CD14-positive monocyte (primary cell): ENCODE measurements at places on chromosomes 5 and 9.

GRCh38 chr9:116074658-116075057, 78.9 kb upstream of the PAPPA start:
- DNase-seq, result no peak
- H3K27ac ChIP-seq, result no peak overlapping the region
- no peak overlapping the region for H3K4me3 ChIP-seq

- H3K36me3 ChIP-seq, result no peaks in the 10 kb centered on the region
- no peaks in the 10 kb centered on the region for H3K4me1 ChIP-seq
- H3K4me3 ChIP-seq, result no peak overlapping the region
- no peaks in the 10 kb centered on the region for H3K27me3 ChIP-seq
- DNase-seq, result no peak
Observed at GRCh38 chr5:84249918-84250630, 134.6 kb downstream of the EDIL3 start.

GRCh38 chr9:117825609-117826347, 121.6 kb downstream of the TLR4 start:
- peak overlapping the region; percentile 53 for H3K4me3 ChIP-seq
- no peaks in the 10 kb centered on the region for H3K27me3 ChIP-seq
- H3K27ac ChIP-seq, result peak overlapping the region; percentile 78
- peaks cover 49% of the 10 kb centered on the region for H3K4me1 ChIP-seq
- H3K36me3 ChIP-seq, result no peaks in the 10 kb centered on the region
- DNase-seq, result peak; percentile 68

DNA sequence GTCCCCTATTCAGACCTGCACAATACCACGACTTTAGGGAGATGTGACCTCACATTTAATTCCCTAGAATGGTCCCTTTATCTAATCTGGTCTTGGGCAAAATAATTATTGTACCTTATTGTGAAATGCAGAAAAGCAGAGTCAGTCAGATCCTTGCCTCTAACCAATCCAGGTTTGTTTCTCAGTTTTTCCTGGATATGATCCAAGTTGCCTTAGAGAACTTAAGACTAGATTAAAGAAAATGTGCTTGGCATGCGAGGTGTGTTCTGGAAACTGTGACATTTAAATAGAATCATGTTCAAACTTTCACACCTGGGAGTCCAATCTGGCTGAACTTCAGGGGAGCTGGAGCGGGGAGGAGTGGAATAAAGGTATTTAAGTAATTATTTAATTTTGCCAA, 696.2 kb downstream of the DNAH5 start:
- no peak for DNase-seq
- no peak overlapping the region for H3K4me3 ChIP-seq
- H3K27ac ChIP-seq, result no peak overlapping the region
- H3K36me3 ChIP-seq, result no peaks in the 10 kb centered on the region

DNA sequence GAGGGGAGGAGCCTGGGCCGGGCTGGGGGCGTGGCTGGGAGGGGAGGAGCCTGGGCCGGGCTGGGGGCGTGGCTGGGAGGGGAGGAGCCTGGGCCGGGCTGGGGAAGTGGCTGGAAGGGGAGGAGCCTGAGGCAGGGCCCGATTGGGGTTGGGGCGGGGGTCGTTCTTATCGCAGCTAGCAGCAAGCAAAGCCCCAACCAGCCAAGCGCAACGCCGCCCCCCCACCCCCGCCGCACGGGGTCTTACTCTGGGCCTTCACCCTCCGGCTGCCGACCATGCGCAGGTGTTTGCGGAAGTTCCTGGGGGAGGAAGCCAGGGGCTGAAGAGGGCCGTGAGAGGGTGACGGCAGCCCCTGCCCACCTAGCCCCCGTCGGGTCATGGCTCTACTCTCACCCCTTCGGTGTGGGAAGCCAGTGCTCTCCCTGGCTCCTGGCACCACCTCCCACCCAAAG, 5.0 kb downstream of the NSMF start:
- peak overlapping the region; percentile 83 for H3K27ac ChIP-seq
- H3K4me3 ChIP-seq, result peak overlapping the region; percentile 69
- peaks cover 70% of the 10 kb centered on the region for H3K4me1 ChIP-seq

- no peak overlapping the region for H3K4me3 ChIP-seq
- DNase-seq, result no peak
- H3K4me1 ChIP-seq, result no peaks in the 10 kb centered on the region
- H3K27me3 ChIP-seq, result no peaks in the 10 kb centered on the region
- no peaks in the 10 kb centered on the region for H3K36me3 ChIP-seq
Observed at GRCh38 chr5:129601576-129601975, 141.5 kb downstream of the ADAMTS19 start.

GRCh38 chr9:116383936-116384335, 230.3 kb downstream of the PAPPA start:
- H3K27me3 ChIP-seq, result no peaks in the 10 kb centered on the region
- H3K4me3 ChIP-seq, result no peak overlapping the region
- no peak overlapping the region for H3K27ac ChIP-seq
- no peaks in the 10 kb centered on the region for H3K36me3 ChIP-seq
- H3K4me1 ChIP-seq, result no peaks in the 10 kb centered on the region

DNA sequence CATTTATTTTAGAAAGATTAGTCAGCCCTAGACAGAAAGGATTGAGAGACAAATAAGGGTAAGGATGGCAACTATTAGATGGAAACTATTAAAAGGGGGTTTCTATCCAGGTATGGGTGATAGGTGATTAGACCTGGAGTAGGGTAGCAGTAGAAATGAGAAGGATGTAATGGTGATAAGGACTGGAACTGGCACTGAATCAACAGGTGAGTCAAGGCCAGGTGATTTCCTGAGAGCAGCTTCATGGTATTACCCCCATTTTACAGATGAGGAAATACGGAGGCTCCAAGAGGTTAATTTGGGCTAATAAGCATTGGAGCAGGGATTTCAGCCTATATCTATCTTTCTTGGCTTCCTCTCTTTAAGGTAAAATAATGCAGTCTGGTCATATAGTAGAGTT, 55.7 kb downstream of the CAST start:
- H3K4me1 ChIP-seq, result peaks cover 8% of the 10 kb centered on the region
- no peak overlapping the region for H3K4me3 ChIP-seq
- no peaks in the 10 kb centered on the region for H3K27me3 ChIP-seq
- peaks cover 65% of the 10 kb centered on the region for H3K36me3 ChIP-seq
- DNase-seq, result no peak
- H3K27ac ChIP-seq, result no peak overlapping the region

DNA sequence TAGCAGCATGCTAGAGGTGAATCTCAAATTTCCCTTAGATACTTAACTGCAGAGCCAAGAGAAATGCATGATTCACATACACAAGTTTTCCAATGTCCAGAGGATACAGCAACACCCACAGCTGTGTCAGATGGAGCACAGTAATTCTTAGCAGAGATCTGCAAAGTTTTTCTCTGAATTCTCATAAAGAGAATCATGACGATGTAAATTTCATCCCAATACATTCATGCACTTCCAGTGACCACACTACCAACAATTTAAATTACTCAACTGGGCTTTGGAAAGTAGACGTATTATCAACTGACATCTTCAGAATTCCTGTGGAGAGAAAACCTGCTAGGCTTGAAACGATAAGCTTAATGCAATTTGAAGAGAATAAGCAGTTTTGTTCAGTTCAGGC, 378.8 kb upstream of the TLE4 start:
- H3K4me1 ChIP-seq, result no peaks in the 10 kb centered on the region
- H3K4me3 ChIP-seq, result no peak overlapping the region
- no peak for DNase-seq
- H3K36me3 ChIP-seq, result no peaks in the 10 kb centered on the region

GRCh38 chr9:100066539-100066938, 32.3 kb downstream of the ERP44 start:
- H3K27ac ChIP-seq, result peak overlapping the region; percentile 69
- peaks cover 5% of the 10 kb centered on the region for H3K4me1 ChIP-seq
- DNase-seq, result peak; percentile 12

- H3K4me1 ChIP-seq, result no peaks in the 10 kb centered on the region
- H3K4me3 ChIP-seq, result no peak overlapping the region
- no peaks in the 10 kb centered on the region for H3K36me3 ChIP-seq
- no peak for DNase-seq
- H3K27me3 ChIP-seq, result peaks cover 9% of the 10 kb centered on the region
Observed at GRCh38 chr5:591746-592145, 20.4 kb upstream of the CEP72 start.

DNA sequence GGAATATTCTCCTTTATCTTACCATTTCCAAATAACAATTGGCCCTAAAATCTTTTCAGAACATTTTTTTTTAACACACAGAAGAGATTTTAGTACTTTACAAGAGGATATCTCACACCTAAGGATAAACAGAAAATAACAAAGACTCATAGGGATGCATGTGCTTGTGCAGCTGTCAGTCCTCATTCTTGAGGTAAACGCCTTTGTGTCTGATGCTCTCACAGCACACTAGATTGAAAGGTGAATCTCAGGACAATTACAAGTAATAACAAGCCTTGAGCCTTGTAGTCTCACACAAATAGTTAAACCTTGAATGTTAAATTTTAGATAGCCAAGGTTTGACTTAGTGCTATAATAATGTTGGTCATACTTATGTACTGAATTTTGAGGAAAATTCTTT, 439.2 kb downstream of the PTPRD start:
- no peaks in the 10 kb centered on the region for H3K27me3 ChIP-seq
- no peak for DNase-seq
- no peak overlapping the region for H3K4me3 ChIP-seq
- H3K27ac ChIP-seq, result no peak overlapping the region

DNA sequence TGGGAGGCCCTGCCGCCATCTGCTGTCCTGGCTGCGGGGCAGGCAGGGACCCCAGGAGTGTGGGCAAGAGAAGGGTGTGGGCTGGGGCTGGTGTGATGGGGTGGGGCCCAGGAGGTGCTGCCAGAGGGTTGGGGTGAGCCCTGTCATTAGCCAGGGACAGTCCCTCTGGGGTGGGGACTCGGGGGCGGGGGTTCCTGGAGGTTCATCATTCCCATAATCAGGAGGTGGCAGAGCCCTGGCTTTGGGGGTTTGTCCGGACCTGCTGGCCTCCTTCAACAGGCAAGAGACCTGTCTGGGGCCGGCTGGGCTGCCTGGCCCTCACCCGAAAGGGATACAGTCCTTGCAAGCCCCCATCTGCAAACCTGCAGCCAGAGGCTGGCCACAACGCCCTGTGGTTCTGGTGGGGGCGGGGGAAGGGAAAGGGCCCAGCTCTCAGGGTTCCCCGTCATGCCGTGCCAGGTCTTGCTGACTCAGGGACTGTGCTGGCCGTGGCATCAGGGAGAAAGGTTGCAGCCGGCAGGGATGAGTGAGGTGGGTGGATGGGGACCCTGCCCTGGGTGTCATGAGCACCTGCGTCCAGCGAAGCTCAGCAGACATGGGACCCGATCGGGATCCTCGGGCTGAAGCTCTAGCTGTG, 65.2 kb downstream of the MRPL36 start:
- no peak overlapping the region for H3K4me3 ChIP-seq
- no peaks in the 10 kb centered on the region for H3K36me3 ChIP-seq
- no peaks in the 10 kb centered on the region for H3K27me3 ChIP-seq
- H3K27ac ChIP-seq, result no peak overlapping the region
- H3K4me1 ChIP-seq, result no peaks in the 10 kb centered on the region

- H3K36me3 ChIP-seq, result no peaks in the 10 kb centered on the region
- no peaks in the 10 kb centered on the region for H3K4me1 ChIP-seq
- H3K4me3 ChIP-seq, result no peak overlapping the region
- H3K27me3 ChIP-seq, result no peaks in the 10 kb centered on the region
- H3K27ac ChIP-seq, result no peak overlapping the region
- DNase-seq, result no peak
Observed at GRCh38 chr5:156375895-156376495, 49.0 kb downstream of the SGCD start.

DNA sequence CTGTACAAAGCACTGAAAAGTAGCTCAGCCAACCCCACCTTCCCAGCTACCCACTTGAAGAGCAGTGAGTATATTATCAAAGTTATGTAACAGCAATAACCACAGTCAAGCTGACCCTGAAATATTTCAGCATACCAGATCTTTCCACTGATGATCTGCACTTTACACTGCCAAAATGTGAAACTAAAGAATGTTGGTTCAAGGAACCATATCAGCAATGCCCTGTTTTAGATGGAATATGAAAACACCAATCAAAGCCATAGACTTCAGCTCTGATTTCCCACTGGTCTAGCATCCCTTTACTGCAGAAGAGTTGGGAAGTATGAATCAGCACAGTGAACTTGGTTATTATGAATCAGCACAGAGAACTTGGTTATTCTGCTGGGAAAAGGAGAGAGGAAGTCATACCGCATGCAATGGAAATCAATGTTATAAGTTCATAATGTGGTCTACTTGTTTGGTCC, 20.0 kb downstream of the CEMIP2 start:
- peak; percentile 52 for DNase-seq
- peaks cover 8% of the 10 kb centered on the region for H3K36me3 ChIP-seq
- H3K4me3 ChIP-seq, result no peak overlapping the region
- peaks cover 67% of the 10 kb centered on the region for H3K4me1 ChIP-seq
- H3K27me3 ChIP-seq, result no peaks in the 10 kb centered on the region
- no peak overlapping the region for H3K27ac ChIP-seq

GRCh38 chr5:17378346-17378997, 119.6 kb upstream of the TAF11L2 start:
- H3K27me3 ChIP-seq, result no peaks in the 10 kb centered on the region
- peaks cover 32% of the 10 kb centered on the region for H3K4me1 ChIP-seq
- H3K4me3 ChIP-seq, result no peak overlapping the region
- no peak for DNase-seq
- H3K27ac ChIP-seq, result no peak overlapping the region
- H3K36me3 ChIP-seq, result no peaks in the 10 kb centered on the region

DNA sequence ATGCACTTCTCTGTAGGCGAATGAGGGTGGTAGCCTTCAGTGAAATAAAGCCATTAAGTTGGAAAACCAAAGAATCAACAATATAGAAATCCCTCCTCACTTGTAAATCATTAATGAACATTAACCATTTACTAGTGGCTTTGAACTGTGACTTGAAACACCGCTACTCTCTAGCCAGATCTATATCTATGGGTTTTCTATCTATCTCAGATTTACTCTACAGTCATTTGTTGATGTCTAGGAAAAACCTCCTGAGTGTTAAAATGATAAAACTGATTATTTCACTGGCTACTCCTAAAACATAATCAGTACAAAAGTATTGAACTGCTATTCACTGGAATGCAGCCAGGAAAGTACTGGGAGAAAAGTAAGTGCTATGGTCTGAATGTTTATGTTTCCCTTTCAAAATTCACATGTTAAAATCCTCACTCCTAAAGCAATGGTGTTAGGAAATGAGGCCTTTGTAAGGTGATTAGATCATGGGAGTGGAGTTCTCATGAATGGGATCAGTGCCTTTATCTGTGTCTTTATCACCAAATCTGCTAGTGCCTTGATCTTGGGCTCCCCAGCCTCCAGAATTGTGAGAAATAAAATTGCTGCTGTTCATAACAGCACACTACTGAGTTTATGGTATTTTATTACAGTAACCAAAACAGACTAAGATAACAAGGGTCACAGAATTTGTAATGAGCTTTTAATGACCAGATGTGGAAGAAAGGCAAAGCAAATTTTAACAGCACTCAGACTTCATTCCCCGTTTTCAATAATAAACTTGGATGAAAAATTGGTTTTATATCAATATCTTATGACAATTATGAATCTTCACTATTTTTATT, 8.6 kb upstream of the OXCT1 start:
- no peak for DNase-seq
- no peaks in the 10 kb centered on the region for H3K4me1 ChIP-seq
- no peak overlapping the region for H3K27ac ChIP-seq
- no peaks in the 10 kb centered on the region for H3K36me3 ChIP-seq
- H3K4me3 ChIP-seq, result no peak overlapping the region
- no peaks in the 10 kb centered on the region for H3K27me3 ChIP-seq

- peak overlapping the region; percentile 100 for H3K4me3 ChIP-seq
- peak; percentile 35 for DNase-seq
- peaks cover 24% of the 10 kb centered on the region for H3K4me1 ChIP-seq
- H3K36me3 ChIP-seq, result no peaks in the 10 kb centered on the region
- H3K27ac ChIP-seq, result peak overlapping the region; percentile 85
Observed at GRCh38 chr9:104927216-104927911, 591 bp downstream of the ABCA1 start.
